Cerebellum (tissue), 4 donors: ENCODE measurements at places on chromosomes 16 and 17. TPM values are rescaled to one million over a fixed set of nuclear protein-coding genes. Genes with fewer than 3 reads are reported as not detected.

DNA sequence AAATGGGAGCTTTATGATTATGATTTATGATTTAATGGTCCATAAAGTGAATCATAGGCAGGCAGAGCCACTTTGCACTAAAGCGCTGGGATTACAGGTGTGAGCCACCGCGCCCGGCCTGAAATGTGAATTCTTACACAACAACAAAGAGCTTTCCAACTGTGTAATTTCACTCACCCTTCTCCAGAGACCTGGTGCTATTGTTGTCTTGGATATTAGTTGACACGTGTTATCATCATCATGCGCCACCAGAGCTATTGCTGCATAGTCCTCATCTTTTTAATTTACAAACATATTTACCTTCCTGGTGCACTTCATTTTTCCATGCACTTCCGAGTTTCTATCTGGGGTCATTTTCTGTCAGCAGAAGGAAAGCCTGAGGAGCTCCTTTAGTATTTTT is 4.8 kb upstream of the UTS2R start:
- no peak for DNase-seq

The STAT5A gene
- total RNA-seq, result 1.6 TPM

GRCh38 chr16:22092143-22092933 is at the start of gene VWA3A:
VWA3A (plus strand) TSS chr16:22092541; CDS start chr16:22092638, 97 bp downstream.
- DNase-seq, result no peak

The TSPOAP1 gene
- 54.2 TPM for total RNA-seq

- no peak for DNase-seq
Measured at GRCh38 chr17:48375356-48375755, 54.7 kb downstream of the SKAP1 start.

The NPB gene
- 2.8 TPM for total RNA-seq

DNA sequence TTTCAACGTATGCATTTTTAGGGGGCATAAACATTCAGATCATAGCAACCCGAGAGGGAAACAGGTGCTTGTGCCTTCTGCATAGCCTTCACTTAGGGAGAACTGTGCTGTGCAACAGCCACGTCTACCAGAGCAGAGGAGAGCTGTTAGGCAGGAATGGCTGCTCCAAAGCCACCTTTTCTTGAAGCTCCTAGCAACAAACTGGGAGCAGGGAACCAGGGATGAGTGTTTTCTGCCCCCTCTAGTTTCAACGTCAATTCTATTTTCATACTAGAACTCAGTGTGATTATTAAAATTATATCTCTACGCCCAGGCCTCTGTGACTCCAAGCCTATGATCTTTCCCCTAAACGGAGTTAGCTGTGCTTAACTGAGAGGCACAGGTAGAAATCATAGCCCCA is 290.0 kb downstream of the HAPSTR1 start:
- DNase-seq, result no peak

The COL1A1 gene
- 61.2 TPM for total RNA-seq
